ENCODE measurements at places on chromosomes 3 and 15.

- DNase-seq = no peak
Measured at GRCh38 chr15:57451555-57451954, 75.2 kb downstream of the CGNL1 start.

DNA sequence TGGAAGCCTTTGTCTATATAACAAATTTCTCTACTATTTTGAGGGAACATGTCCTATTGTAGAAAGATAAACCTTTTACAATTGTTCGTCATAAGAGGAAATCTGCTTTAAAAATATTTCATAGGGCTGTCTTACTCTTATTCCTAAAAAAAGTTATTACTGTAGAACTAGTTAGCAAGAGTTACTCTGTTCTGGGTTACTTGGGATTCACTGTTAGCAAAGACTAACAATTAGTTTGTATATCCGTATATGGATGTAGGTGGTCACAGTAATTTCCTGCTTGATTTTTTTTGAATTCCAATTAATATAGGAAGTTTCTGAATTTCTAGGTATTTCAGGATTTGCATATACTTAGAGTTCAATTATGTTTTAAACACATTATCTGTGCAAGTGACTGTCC lies 413.5 kb downstream of the RBMS3 start:
- no peak for DNase-seq

- DNase-seq = no peak
Measured at GRCh38 chr3:39379778-39380155, 3.4 kb upstream of the SLC25A38 start.

GRCh38 chr3:156732715-156733421 lies 58.5 kb downstream of the TIPARP start:
- no peak for DNase-seq

GRCh38 chr3:122989856-122990575 lies 37.5 kb downstream of the SEMA5B start:
- DNase-seq = peak; percentile 32

GRCh38 chr3:162007722-162008121 lies 511.1 kb downstream of the OTOL1 start:
- no peak for DNase-seq

- no peak for DNase-seq
Measured at GRCh38 chr3:144229330-144229729, 257.7 kb downstream of the DIPK2A start.

GRCh38 chr15:60507596-60508424 lies 28.9 kb upstream of the ICE2 start:
- DNase-seq = peak; percentile 66

DNA sequence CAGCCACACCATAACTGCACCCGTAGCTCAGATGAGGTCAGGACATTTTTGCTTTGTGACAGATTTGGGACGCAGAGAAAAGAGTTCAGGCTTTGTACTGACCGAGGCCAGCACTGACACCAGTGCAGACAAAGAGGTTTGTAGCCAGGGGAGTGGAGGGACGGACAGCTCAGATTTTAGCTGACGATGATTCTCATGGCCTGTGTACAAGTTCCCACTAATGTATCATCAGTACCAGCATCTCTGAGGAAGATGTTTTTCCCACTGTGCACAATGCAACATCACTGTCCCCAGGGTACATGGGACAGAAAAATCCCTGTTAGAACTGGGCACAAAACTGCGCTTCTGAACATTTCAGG lies 112.7 kb downstream of the SLCO3A1 start:
- no peak for DNase-seq

- peak; percentile 52 for DNase-seq
Measured at GRCh38 chr15:70093070-70093469, 4.6 kb downstream of the TLE3 start.

DNA sequence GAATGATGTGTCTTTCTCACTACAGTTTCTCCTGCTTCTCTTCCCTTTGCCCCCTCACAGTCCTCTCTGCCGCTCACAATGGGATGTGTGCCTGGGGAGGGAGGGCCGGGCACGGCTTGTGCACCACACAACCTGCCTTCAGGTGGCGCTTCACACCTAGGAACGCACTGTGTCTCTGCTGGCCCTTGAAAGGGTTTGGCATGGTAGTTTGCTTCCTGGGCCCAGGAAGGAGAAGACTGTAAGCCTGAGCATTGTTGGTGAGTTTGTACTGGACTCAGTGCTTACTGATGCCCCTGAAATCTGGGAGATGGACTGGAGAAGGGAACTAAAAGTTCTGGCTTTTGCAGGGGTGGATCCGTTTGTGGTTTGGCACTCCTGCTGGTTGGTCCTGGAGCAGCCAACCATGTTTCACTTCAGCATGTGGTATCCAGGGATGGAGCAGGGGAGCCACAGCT lies 9.2 kb downstream of the ALPK3 start:
- peak; percentile 31 for DNase-seq

DNA sequence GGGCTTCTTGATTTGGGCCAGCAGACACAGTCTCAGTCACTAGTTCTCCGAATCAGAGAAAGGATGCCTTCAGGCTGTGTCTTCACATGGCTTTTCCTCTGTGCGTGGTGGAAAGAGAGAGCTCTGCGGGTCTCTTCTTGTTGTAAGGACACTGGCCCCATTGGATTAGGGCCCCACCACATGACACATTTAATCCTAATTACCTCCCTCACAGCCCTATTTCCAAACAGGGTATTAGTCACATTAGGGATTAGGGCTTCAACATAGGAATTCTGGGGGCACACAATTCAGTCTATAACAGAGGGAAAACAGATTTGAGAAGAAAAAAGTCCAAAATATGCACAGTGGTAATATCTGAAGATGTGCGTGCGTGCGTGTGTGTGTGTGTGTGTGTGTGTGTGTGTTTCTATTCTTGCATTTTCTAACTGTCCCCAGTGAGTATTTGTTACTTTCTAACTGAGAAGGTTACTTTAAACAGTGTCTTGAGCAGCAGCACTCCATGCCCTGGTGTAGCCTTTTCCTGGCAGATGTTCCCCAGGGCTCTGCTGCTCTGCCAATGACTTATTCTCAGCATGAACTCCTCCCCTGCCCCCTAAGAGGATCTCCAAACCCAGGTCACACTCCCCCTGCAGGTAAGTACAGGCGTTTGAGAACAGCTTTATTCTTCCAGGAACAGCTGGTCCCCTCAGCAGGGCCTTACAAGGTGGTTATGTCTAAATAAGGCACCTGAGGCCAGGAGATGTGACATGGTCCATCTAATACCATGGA lies 72.9 kb downstream of the RPL39L start:
- DNase-seq = peak; percentile 57

- DNase-seq = no peak
Measured at GRCh38 chr15:38430106-38430760, 23.7 kb upstream of the FAM98B start.

DNA sequence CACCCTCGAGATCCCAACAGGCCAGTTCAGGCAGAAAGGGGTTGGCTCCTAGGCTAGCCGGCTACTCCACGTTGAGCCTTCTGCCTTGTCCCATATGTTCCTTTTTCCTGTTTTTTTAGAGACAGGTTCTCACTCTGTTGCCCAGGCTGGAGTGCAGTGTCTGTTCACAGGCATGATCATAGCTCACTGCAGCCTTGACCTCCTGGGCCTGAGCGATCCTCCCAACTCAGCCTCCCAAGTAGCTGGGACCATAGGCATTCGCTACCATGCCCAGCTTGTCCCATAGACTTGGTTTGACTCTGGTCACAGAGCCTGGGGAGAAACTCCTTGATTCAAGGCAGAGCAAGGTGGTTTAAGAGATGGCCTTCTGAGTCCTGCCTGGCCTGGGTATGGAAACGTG lies 32.3 kb downstream of the ZNF710 start:
- DNase-seq = no peak

DNA sequence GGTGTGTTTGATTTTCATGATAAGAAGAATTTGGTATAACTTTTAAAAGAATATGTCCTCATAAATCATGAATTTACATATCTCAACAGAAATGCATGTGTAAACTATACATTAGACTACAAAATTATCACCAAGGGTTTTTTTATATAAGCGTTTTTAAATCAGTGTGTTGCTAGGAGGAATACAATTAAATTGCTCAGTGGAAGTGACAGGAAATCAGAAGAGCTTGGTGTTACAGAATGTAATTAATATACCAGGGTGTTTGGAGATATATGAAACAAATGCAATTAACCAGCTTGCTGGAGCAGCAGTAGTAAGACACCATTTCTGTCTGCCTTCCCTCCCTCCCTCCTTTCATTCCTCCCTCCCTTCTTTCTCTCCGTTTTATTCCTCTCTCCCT lies 2.4 kb downstream of the ROBO2 start:
- peak; percentile 52 for DNase-seq

DNA sequence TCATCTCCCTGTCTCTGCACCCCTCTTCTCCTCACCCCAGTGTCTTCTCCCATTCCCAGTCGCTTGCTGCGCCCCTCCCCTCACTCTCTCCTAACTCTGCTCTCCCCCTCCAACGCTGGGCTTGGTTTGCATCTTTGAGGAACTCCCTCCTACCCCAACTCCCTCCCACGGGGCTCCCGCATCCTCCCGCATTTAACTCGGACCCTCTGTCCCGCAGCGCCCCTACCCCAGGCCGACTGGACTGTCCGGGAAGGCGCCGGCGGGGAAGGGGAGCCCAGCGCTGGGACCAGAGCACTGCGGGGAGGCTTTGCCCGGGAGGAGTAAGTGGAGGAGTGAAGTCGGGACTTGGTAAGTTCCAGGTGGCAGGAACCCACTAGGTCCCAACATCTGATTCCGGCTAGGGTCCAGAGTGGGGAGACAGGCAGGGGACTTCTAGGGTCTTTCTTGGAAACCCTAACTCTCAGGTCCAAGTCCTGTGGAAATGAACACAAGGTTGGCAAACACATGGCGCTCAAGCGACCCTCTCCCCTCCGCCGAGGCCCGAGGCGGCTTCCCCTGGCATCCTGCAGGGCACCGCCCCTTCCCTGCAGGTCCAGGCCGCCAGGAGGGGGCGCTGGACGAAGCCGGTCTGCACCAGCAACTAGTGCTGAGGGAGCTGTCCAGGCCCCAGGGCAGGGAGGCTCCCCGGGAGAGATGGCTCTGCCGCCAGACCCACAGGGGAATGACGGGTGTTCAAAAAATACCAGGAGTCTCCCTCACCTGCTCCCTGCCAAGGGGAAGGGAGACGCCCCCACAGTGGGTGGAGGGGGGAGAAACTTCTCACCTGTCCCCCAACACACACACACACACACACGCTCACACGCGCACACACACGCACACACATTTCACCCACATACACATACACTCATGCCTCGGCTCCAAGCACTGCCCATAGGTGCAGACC lies 53.2 kb downstream of the LHFPL4 start:
- DNase-seq = peak; percentile 71

DNA sequence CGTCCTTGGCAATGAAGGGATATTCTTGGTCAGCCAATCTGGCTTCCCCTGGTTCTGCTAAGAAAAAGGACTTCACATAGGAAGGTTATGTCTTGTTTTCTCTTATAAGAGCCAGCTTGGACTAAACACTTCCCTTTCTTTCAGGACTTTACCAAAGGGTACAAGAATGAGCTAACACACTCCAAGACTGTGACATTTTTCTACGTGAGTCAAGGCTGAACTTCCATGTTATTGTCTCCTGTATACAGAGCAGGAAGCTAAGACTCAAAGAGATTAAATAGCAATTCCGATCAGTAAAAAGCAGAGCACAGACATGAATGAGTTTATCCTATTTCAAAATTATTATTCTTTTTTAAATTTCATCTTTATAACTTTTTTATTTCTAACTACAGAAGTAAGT lies 63.3 kb upstream of the STT3B start:
- DNase-seq = no peak

DNA sequence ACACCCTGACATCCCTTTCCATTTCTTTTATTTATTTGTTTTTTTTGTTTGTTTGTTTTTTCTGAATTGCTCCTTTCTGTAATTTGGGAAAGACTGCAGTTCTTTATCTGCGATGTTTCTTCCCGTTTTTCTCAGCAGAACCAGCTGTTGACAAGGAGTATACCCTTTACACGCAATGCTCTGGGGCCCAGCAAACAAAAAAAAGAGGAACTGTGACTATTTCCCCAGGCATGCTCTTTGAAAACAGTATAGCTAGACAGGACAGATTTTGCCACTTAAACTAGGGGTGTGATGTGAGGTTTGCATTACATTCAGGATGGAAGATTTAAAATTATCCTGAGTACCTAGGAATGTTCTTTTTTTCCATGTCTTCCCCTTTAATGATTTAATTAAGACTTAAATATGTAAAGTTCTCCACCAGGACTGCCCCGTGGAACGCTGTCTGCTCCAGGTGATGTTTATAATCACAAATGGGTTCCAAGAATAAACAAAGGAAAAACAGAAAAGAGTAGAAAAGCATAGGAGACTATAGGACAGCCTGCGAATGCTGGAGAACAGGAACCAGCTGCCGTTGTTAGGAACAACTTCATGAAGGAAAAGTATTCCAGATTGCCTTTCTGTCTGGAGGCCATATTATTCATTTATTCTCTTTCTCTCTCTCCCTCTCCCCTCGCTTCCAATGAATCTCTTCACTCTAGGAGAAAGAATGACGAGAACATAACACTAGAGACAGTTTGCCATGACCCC lies 43.3 kb downstream of the TGFBR2 start:
- DNase-seq = no peak

GRCh38 chr3:138657508-138657907 lies 48.9 kb downstream of the FAIM start:
- DNase-seq = no peak

DNA sequence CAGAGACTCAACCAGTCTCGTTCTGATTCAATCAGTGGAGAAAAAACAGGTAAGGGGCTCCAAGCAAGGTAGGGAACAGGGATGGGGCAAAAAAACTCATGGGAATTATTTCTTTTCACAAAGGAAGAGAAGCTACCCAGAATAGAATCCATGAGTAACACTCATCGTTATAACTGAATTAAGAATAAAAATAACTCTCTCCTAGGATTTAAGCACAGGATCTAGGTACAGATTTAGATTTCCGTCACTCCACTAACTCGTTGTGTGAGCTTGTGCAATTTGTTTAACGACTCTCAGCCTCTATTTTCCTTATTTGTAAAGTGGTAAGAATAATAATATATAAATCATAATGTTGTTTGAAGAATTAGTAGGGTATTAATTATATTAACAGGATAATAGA lies 68.6 kb downstream of the ADAMTS9 start:
- DNase-seq = no peak

DNA sequence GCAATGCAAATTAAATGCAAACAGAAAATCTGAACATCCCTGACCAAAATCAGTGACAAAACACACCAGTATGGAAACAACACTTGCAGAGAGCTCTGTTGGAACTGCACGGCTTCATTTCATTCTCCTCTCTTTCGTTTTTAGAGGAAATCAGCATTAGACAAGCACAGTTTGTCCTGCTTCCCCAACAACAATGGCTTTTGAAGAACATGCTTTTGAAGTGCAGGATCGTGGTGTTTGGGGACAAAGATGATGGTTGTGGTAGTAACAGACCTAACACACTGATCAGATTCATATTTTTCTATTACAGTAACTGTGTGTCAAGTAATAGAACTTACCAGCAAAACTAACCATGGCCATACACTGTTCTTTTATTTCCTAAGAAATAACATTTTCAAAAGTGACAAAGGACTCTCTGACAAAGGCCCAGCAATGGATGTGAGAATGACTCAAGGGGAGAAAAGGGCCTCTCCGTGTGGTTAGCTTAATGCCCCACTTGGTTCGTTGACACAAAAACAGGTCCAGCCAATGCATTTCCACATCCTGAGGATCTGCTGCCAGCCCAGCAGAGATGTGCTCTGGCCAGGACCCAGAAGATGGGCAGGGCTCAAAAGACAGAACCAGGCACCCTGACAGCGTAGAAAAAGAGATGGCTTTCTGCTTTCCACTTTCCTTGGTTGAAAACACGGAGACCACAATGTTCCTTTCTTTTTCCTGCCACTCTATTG lies 84.1 kb downstream of the CCNL1 start:
- DNase-seq = no peak

GRCh38 chr3:172557515-172558220 lies 34.4 kb upstream of the TNFSF10 start:
- no peak for DNase-seq

- DNase-seq = no peak
Measured at GRCh38 chr3:7573330-7573729, 712.4 kb downstream of the GRM7 start.

All from NCI-H69 (cell line).